ENCODE measurements at places on chromosomes 7 and 10.

DNA sequence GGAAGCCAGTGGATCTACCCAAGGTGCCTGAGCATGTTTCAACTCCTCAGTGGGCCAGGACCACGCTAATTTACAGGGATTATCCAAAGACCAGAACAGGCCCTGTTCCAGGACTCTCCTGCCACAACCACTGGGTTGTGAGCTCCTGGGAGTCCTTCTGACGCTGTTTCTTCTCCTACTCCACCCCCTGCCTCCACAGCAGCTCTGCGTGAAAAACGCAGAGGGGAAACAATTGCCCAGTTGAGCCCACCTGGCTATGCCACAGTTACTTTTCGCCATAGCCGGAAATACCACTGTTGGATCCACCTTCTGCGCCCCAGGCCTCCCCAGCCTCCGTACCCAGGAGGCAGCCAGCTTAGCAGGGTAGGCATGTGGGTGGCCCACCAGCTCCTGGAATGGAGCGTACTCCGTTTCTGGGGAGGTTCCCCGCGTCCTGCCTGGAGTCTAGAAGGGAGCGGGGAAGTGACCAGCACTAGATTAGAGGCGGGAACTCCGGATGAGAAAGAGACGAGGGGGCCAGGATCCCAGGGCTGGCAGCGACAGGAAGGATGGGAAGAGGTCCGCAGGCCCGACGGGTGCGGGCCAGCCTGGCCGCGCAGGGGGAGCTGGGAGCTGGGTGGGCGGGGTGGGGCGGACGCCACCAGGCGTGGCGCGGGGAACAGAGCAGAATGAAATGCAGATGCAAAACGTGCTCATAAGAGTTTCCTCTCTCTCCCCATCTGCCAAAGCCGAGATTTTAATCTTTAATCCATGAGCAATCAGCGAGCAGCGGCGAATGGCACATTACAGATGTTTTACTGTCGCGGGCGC is 32.1 kb upstream of the PAX2 start:
- DNase-seq = no peak

DNA sequence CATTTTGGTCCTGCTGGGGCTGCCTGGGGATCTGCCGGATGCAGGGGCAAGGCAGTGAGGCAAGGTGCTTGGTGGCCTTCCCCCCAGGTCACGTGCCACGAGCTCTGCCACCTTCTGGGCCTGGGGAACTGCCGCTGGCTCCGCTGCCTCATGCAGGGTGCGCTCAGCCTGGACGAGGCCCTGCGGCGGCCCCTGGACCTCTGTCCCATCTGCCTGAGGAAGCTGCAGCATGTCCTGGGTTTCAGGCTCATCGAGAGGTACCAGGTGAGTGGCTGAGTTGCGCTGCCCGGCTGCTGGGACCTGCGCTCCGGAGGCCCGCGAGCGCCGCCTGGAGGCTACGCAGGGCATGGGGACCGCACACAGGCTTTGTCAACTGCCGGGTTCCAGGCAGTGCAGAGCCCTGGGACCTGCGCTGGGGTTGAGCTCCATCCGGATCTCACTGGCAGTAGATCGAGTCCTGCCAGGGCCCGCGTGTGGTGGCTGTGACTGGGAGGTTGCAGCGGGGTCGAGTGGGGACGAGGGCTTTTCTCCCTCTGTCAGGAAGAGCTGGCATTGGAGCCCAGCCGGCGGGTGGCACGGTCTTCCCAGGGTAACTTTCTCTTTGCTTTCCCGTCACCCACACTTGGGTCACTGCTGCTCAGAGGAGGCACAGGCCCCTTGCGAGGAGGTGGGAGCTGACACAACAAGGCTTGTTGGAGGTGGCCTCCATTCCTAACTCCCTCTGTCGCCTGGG is 21.7 kb downstream of the AMZ1 start:
- peak; percentile 67 for DNase-seq

GRCh38 chr10:90846746-90847145 is 11.1 kb downstream of the HTR7 start:
- DNase-seq = no peak

- DNase-seq = no peak
Observed at GRCh38 chr7:34361663-34362250, 296.3 kb upstream of the NPSR1 start.

GRCh38 chr7:44980393-44981034 is 1.7 kb upstream of the MYO1G start:
- no peak for DNase-seq

Data from activated CD4-positive, alpha-beta T cell treated with anti-CD3 and anti-CD28 coated beads for 1 hour (primary cell).